ENCODE measurements at places on chromosomes 1 and 21.

DNA sequence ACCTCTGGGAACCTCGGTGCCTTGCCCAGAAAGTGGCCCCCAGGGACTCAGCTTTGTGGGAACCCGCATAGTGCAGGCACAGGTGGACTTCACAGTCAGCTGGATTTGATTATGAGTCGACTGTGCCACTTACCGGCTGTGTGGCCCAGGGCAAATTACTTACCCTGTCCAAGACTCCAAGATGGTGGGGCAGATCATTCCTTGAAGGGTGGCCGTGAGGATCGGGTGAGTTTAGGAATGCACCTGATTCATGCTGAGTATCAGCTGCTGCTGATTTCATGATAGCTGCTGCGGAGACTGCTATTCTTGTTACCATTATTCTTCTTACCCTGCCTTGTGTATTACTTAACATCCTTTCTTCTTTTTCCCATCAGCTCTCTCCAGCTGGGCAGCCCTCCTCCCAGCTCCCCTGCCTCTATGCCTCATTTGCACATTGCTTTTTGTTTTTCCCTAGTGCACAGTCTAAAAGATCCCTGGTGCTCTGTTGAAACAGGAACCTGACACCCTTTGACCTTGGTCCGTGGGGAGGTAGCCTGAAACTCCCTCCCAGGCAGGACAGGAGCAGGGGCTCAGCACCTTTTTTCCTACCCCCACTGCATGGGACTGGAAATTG, 40.5 kb upstream of the FHAD1 start:
- DNase-seq: no peak

GRCh38 chr1:7827126-7827955, 25.5 kb downstream of the UTS2 start:
- DNase-seq: peak; percentile 7

DNA sequence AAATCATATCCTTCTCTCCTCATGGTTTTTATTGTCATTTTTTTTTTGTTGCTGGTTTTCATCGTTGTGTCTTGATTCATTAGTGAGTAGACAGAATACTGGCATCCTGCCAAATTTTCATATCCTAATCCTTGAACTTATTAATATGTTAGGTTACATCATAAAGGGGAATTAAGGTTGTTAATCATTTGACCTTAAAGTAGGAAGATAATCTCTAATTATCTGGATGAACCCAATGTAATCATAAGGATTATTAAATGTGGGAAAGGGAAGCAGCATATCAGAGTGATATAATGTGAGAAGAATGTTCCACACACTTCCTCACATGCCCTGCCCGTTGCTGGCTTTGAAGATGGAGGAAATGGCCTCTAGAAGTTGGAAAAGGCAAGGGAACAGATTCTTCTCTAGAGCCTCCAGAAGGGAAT, 299.7 kb downstream of the HMCN1 start:
- DNase-seq: no peak

GRCh38 chr21:45109831-45110492, 35.6 kb downstream of the ADARB1 start:
- DNase-seq: no peak

- DNase-seq: no peak
These were observed 20.0 kb upstream of the BRDT start for GRCh38 chr1:91929250-91929649.

DNA sequence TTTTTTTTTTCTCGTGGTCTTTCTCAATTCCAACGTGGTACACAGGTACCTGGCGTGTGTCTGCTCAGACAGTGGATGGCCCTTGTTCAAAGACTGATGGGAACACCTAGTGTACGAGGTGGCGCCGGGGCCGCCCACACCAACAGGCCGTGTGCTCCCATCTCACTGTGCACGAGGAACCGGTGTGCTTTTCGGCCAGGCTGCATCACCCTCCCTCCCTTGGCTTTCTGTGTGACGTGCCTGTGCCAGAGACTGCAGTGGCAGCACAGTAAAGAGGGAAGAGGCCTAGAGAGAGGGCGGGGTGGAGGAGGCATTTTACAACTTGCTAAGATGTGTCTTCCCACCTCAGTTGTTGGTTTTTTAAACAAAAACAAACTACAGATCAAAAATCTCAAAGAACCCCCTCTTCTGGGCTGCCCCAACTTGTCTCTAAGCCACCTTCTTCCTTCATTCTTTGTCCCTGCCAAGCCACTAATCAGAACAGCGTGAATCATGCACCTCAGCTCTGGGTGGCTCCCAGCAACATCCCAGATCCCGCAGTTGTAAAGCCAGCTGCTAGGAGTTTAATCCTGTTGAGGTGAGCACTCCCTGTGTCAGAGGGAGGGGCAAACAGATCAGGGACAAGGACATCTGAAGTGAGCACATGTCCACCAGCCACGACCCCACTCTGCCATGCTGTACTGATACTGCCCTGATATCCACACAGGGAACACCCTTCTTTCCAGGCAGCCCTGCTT, 20.7 kb downstream of the IRF2BP2 start:
- no peak for DNase-seq

- DNase-seq: no peak
These were observed 618.7 kb upstream of the BRINP3 start for GRCh38 chr1:191096405-191096804.

Data from stimulated activated CD8-positive, alpha-beta memory T cell treated with anti-CD3 and anti-CD28 coated beads, Interleukin-4, amount 100 ng/mL, for 1 hour (primary cell).